ENCODE measurements at places on chromosomes 4 and X.

DNA sequence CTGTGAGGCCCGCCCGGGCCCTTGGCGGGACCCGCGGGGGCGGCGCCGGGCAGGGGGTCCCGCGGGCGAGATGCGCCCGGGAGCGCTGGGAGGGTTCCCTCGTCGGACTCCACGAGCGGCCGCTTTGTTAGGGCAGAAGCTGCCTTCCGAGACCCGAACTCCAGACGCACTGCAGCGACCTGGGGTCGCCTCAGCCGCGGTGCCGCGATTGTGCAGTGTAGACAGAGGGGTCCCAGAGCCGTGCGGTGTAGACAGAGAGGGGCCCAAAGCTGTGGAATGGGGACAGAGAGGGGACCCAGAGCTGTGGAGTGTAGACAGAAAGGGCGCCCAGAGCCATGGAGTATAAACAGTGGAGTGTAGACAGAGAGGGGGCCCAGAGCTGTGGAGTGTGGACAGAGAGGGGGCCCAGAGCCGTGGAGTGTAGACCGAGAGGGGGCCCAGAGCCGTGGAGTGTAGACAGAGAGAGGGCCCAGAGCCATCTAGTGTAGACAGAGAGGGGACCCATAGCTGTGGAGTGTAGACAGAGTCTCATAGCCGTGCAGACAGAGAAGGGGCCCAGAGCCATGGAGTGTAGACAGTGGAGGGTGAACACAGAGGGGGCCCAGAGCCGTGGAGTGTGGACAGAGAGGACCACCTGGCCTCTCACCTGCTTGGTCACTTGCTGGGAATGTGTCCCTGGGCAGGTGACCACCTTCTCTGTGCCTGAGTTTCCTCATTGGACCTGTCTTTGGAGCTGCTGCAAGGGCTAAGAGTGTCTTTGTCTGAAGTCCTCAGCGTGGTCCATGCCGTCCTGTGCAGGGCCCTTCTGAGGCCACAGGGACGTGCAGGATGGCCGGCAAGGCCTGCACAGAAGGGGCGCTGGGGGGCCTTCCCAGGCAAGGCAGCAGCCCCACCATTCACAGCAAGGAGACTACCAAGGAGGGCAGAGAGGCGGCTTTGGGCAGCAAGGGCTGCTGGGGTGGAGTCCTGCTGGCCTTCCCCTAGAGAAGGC, 875 bp downstream of the RGS12 start:
- no peak for DNase-seq

DNA sequence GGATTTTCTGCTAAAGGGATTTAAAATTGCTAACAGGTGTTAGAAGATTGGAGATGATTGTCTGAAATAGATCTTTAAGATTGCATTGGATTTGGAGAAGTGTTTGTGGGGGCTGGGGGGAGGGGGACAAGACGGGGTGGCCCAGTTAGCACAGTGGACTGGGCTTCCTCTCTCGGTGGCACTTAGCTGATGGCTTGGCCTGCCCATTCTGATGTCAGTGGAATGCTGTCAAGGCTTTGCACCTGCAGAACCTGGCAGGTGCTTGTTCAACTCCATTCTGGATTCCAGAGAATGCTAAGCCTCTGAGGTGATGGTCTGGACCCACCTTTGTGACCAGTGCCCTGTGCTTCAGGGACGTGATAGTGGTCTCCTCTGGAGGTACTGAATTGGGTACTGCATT, 43.7 kb downstream of the ADD1 start:
- DNase-seq: no peak

DNA sequence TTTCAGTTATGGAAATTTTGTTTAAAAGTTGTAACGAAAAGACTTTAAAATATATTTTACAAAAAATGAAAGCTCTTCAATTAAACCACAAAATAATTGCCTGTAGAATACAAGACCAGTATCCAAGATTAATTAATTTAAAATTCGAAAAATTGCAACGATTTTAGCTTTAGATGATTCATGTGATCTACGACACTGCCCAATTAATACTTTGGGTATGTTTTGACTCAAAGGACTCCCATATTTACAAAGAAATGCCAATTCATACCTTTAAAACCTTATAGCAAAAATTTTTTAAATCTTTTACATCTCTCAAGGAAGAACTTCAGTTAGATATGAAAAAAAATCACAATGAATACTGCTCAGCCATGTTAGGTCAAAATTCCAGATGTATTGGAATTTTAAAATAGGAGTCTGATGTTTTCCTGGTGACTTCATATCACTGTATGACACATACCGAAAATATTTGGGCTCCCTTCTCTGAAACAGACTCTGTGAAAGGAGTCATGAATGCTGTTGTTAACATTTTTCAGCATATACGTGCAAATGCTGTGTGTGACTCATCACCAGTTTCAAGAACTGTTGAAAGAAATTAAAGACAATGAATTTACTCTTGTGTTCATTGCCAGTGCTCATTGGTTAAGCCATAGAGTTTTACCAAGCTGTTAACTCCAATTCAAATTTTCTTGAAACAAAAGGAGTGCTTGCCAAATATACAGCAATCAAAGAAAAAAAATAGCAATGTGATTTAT, 13.8 kb upstream of the SMS start:
- DNase-seq: no peak

DNA sequence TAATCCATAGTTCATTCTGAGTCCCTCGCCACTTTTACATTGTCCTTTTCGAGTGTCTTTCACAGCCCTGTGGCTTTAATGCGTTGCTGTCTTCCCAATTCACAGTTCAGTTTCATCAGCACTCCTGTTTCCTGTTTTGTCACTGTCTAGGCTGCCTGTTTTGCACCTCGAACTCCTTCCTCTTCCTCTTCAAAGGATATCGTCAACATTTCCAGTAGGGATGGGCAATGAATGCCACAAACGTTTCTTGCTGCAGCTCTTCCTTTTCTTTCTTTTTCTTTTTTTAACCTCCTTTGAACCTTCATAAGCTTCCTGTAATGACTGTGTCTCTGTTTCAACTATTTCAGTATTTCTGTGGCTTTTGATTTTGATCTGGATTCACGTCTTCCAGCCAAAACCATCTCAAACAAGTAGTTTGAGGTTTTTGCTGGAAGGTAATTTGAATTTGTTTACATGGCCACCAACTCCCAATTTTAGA, 105.4 kb downstream of the ANXA3 start:
- no peak for DNase-seq

- DNase-seq: no peak
Observed at GRCh38 chrX:72142794-72143608, 11.3 kb upstream of the RTL5 start.

DNA sequence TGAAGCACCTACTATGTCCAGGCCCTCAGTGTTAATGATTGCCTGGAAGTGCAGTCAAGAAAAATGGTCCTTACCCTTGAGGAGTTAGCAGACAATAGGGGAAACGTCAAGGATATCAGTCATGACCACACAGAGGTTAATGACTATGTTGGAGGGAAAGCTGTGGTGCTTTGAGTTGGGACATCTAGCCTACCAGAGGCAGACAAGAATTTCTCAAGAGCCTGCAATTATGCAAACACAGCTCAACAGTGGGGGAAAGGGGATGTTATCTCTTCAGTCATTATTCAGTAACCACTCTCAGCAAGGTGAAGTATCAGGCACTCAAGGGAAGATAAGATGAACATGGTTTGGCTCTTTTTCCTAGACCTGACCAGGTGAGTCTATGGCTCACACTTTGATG, 7.0 kb upstream of the FGFBP1 start:
- DNase-seq: no peak

GRCh38 chrX:106415276-106415895, 196.4 kb upstream of the RADX start:
- no peak for DNase-seq

GRCh38 chrX:1093586-1094421, 118.6 kb downstream of the CRLF2 start:
- DNase-seq: no peak

GRCh38 chr4:152974468-152975379, 38.6 kb downstream of the FHDC1 start:
- DNase-seq: no peak

DNA sequence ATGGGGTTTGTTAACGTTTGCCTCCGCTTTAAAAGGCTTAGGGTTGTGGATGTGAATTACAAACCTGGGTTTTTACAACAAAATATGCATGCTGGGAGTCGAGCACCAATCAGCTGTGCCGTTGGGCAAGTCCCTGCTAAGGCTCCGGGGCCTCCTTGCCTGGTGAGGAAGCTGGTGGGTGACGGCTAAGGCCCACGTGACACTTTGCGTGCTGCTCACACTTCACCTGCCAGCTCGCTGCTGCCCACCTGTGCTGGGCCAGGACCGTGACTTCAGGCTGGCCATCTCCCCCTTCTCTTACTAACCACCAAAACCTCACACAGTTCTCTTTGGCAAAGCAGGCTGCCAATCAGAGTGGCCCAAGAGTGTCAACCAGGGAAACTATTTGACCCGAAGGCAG, 178.3 kb downstream of the AFAP1 start:
- no peak for DNase-seq

DNA sequence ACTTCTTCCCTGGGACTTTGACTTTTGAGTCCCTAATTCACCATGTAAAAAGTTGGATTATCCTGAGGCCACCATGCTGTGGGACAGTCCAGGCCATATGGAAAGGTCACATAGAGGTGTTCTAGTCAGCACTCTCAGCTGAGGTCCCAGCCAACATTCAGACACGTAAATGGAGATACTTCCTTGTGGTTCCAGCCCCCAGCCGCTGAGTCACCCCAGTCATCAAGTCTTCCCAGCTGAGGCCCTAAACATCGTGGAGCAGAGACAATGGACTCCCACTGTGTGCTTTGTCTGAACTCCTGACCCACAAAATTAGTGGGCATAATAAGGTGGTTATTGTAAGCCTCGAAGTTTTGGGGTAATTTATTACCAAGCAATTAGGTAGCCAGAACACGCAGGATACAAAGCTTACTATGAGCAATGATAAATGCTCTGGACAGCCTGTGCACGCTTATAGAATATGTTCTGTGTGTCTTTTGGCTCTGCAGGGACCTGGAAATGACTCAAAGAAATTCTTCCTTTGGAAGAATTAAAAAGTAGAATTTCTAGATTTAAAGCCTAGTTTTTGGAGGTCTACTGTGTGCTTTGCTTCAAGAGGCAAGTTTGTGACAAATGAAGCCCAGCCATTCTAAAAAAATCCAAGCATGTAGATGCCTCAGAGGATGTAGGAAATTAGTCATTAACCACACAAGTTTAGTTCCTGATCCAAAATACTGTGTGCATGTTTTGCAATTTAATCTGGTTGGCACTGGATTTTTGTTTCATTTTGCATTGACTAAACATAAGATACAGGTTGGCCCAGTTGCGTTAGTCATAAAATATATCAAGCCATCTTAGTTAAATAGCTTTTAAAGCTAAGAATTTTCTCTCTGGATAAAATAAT, 33.2 kb upstream of the SLC9A7 start:
- DNase-seq: no peak

GRCh38 chrX:7215842-7216241, 67.9 kb upstream of the PUDP start:
- no peak for DNase-seq

DNA sequence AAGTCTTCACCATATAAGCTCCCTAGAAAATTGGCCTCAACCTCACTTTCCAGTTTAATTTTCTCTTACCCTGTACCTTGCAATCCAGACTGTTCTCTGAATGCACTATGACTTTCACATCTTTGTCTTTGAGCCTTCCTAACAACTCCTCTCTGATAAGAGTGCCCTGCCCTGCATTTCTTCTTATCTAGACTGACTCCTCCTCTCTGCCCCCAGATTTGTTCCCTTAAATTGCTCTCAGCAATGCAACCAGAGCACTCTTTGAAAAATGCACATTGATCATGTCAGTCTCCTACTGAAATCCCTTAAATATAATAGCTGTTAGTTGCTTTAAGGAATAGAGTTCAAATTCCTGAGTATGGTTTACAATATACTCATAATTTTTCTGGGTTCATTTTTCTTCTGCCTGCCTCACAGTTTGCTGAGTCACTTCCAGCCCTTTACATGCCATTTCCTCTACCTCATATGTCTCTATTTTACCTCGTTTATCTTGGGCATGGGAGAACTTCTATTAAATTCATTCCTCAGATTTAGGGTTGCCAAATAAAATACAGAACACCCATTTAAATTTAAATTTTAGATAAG, 582.7 kb upstream of the AADAT start:
- DNase-seq: no peak

Measured in activated T-helper 1 cell treated with Interleukin-2 at 50 U/mL for 16 hours (primary cell).